Tibial nerve (tissue), 4 donors: ENCODE measurements at places on chromosomes 5 and 9. TPM values are rescaled to one million over a fixed set of nuclear protein-coding genes. Genes with fewer than 3 reads are reported as not detected.

Gene QRFP
- total RNA-seq, result not detected

Gene GPSM1
- 95.1 TPM for total RNA-seq

Gene ADAMTS6
- total RNA-seq, result 2.9 TPM

Gene ADGRD2
- total RNA-seq, result not detected

Gene LPAR1
- total RNA-seq, result 156 TPM

Gene SPATA6L
- 4.5 TPM for total RNA-seq

Gene ARL10
- 12.0 TPM for total RNA-seq

Gene PCSK5
- total RNA-seq, result 12.5 TPM

Gene CDH9
- not detected for total RNA-seq

Gene SARDH
- 2.9 TPM for total RNA-seq

Gene HTR1A
- total RNA-seq, result not detected

Gene MAPKAP1
- total RNA-seq, result 89.0 TPM

Gene MARCHF11
- total RNA-seq, result not detected

Gene DPP7
- total RNA-seq, result 126 TPM

Gene PPIC
- 21.0 TPM for total RNA-seq

Gene PDCD1LG2
- total RNA-seq, result 1.8 TPM

Gene ADAMTS2
- 42.9 TPM for total RNA-seq

Gene LURAP1L
- 22.8 TPM for total RNA-seq

Gene MEIKIN
- not detected for total RNA-seq

Gene SGCD
- total RNA-seq, result 13.5 TPM

Gene SPINK13
- total RNA-seq, result 1.0 TPM

Gene TAF11L10
- not detected for total RNA-seq

Gene FAXDC2
- total RNA-seq, result 154 TPM

Gene TLR4
- 14.0 TPM for total RNA-seq

Gene CDC25C
- not detected for total RNA-seq

Gene KLF4
- total RNA-seq, result 90.6 TPM
